Fibroblast of skin of right biceps (primary cell): ENCODE measurements at places on chromosomes 4 and X.
A peak's percentile ranks its signal among the peaks of the same experiment; 100 is the strongest.

GRCh38 chr4:87322754-87323153 is at the start of gene HSD17B13:
Gene HSD17B13 (minus strand): TSS chr4:87322882. CDS start chr4:87322841, 41 bp downstream.
- no peak for DNase-seq

DNA sequence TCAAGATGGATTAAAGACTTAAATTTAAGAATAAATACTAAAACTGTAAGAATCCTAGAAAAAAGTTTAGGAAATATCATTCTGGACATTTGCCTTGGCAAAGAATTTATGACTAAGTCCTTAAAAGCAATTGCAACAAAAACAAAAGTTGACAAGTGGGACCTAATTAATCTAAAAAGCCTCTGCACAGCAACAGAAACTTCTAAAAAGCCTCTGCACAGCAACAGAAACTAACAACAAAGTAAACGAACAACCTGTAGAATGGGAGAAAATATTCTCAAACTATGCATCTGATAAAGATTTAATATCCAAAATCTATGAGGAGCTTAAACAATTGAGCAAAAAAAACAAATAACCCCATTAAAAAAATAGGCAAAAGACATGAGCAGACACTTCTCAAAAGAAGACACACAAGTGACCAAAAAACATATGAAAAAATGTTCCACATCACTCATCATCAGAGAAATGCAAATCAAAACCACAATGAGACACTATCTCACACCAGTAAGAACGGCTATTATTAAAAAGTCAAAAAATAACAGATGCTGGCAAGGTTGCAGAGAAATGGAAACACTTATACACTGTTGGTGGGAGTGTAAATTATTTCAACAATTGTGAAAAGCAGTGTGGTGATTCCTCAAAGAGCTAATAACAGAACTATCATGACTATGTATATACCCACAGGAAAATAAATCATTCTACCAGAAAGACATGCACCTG is 5.5 kb upstream of the OPRPN start:
- DNase-seq: no peak

GRCh38 chrX:121365572-121366161 is 318.3 kb downstream of the GLUD2 start:
- no peak for DNase-seq

GRCh38 chr4:84894621-84895020 is 71.9 kb downstream of the WDFY3 start:
- DNase-seq: no peak

- DNase-seq: no peak
These were observed 34.6 kb upstream of the TENM3 start for GRCh38 chr4:182208526-182209050.

- no peak for DNase-seq
These were observed 214.5 kb downstream of the FBXW7 start for GRCh38 chr4:152321398-152321797.

DNA sequence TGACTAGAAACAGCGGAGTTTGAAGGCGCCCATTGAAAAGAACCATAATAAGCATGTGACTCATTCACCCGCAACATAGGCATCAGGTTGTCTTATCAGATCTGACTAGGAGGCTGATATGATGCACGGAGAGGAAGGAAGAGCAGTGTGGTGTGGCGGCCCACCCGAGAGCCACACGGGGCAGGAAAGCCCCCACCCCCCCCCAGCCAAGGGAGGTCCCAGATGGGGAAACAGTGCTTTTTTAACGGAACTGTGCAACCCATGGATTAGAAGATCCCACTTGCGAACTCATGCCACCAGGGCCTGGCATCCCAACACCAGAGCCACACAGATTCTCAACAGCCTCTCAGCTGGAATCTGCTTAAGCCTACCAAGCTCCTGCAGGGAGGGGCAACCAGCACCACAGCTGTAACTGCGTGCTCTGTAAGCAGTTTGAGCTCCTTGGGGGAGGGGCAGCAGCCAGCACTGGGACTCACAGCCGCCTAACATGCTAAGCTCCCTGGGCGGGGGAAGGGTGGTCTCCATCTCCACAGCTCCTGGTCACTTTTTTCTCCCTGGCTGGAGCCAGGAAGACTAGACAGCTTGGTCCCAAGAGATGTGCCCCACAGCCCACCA is 466.2 kb downstream of the PDGFC start:
- DNase-seq: no peak

DNA sequence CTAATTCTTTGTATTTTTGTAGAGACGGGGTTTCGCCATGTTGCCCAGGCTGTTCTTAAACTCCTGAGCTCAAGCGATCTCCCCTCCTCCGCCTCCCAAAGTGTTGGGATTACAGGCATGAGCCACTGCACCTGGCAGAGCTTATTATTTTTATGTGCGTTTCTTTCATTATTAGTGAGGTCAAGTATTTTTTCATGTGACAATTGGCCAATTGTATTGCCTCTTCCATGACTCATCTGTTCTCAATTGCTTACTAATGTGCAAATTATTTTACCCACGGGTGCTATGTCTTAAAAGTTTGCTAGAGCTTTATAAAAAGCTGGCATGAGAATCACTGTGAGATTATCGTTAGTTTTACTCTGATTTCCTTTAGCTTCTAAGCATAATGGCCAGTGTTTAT is 13.0 kb upstream of the ARX start:
- peak; percentile 22 for DNase-seq

GRCh38 chrX:8913655-8914409 is 112.6 kb upstream of the FAM9A start:
- DNase-seq: peak; percentile 49

DNA sequence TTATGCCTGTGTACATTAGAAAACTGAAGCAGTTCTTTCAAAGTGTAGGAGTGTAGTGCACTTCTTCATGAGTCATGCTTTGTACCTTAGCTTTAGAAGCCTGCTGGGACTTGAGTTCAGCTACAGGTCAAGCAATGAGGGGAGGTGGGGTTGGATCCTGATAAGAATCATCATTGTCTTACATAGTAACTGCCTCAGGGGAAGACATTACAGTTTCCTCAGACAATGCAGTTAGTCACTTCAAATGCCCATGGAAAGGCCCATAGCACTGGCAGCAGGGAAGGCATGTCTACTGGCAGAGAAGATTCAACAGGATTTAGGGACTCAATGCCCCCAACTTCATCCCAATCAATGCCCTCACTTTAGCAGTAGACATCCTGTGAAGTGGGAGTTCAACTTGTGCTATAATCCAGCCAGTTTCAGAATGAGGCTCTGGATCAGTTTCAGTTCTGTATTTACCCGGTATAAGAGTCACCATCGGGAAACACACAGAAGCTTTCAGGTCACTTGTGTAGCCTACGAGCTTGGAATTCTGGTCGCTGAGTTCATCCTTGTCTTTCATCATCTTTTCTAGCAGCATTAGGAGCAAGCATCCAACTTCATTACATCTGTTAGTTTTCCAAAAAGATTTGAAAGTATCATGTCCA is 1216.5 kb downstream of the RAPGEF2 start:
- peak; percentile 42 for DNase-seq

DNA sequence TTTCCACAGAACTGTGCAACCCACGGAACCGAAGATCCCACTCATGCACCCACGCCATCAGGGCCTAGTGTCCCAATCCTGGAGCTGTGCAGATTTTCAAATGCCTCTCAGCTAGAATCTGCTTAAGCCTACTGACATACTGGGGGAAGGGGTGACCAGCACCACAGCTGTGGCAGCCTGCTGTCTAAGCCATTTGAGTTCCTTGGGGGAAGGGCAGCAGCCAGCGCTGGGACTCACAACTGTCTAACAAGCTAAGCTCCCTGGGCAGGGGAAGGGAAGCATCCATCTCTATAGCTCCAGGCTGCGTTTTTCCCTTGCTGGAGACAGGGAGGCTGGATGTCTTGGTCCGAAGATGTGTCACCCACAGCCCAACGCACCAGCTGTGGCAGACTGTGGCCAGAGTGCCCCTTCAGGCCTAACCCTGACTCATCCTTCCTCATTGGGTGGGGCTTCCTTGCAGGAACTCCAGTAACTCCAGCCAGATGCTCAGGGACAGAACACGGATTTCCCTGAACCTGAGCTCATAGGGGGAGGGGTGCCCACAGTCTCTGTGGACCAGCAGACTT is 194.8 kb downstream of the CHRDL1 start:
- no peak for DNase-seq

DNA sequence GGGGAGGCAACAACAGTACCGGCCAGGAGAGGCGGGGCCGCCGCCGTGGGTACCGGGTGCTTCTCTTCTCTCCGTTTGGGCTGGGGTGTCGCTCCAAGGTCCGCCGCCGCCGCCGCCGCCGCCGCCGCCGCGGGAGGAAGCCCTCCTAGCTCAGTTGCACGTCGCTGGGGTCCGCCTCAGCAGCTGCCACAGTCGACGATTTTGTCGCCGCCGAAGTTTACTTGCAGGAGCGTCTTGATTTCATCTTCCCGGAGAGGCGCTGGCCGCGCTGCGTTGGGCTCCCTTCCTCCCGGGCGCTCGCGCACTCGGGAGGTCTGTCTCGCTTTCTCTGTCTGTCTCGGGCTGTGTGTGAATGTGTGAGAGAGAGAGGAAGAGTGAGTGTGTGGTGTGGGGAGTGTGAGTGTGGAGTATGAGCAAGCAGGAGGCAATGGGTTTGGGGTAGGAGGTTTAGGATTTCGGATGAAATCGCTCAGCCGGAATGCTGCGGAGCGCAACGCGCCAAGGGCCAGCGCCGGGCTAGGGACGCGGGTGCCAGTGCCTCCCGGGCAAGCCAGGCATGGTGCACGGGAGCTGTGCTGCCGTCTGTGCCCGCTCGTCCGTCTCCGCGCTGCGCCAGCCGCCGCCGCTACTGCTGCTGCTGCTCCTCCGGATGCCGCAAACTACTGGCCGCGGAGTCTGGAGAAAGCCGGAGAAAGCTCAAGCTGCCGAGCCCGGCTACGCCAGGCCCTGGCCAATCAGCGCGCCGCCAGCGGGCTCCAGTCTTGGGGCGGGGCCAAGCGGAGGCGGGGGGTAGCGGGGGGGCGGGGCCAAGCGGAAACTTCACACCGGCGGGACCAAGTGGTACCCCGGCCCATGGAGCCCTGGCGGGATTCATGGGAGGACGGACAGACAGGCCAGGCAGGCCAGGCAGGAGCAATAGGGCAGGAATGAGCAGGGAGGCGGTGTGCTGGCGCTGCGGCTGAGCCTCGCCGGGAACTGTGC is at the start of gene PCDH19:
TSS of gene PCDH19 (minus strand) at position 664 of the 981 bp plus-strand sequence. CDS start 1,676 bp downstream, outside the sequence.
- DNase-seq: peak; percentile 71

DNA sequence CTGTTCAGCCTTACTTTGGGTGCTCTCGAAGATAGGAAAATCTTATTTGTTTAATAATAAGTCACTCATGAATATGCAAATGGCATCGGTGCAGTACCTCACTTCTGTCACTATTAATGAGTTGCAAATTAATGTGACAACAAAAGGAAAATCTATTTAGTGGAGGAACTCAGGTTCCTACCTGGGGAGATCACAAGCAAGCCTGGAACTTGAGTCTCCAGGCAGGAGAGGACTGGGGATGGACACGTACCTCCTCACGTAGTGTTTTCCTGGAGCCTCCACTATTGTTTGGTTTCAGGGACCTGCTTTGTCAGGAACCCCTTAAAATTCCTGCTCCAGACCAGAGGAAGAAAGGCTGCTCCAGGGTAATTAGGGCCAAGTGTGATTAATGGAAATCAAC is 82.1 kb downstream of the BCOR start:
- no peak for DNase-seq

DNA sequence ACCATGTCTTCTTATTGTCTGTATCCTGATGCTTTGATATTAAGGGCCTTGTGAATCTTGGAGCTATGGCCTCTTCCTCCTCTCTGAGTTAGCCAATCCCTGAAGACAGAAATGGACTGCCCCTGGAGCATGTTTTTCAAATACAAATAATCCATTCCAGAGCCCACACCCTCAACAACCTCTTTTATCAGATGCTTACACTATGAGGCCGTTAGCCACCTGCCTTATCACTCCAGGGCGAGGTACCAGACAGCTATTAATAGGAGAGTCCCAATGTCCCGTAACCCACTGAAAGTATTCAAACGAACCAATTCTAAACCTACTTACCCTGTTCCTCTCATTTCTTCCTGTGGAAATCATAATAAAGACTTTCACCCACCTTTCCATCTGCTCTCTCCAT is 165.0 kb downstream of the ARHGAP24 start:
- DNase-seq: no peak

DNA sequence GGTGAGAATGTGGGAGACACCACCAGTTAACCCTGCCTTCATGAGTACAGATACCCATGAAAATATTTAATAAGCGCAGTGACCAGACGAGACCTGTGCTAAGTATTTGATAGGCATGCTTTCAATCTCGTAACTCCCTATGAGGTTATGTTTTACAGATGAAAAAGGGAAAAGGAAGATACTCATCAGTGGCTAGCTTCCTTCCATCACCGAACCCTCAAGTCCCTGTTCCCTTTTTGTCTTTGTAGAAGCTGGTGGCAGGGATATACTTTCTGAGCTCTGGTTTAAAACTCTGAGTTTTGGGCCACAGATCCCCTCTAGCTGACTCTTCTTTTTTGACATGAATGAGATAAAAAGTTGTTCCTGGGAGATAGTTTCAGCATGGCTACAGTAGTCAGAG is 26.3 kb downstream of the AFF1 start:
- DNase-seq: no peak

DNA sequence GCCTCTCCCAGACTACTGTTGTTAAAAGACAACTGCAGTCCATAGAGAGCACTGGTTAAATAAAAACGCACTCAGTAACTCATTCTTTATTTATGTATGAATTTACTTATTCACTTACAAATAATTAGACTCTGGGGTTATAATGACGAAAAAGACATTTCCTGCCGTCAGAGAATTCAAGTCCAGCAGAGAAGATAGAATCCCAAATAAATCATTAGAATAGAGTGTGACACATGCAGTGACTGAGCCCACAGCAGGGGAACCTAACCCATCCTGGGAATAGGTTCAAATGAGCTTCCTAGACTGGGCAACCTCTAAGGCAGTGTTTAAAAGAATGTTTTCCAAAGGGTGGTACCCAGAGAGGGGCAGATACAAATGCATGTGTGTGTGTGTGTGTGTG is 53.9 kb downstream of the FGFBP1 start:
- DNase-seq: peak; percentile 21

DNA sequence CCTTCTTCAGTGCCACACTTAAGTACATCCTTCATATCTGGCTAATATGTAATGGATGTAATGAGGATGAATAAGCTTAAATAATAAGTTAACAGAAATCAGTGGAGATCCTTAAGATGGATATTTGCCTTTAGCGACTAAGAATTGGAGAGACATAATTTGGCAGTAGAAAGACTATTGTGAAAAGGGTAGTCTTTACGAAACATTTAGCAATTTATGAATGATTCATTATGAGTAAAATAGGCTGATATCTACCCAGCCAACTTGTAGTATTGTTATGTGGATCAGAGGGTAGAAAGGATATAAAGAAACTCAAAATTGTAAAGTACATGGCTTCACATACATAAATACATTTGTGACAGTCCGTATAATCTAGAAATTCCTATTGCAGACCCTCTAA is 2371.8 kb downstream of the PCDH7 start:
- DNase-seq: no peak

GRCh38 chr4:182862141-182862875 is 54.9 kb downstream of the DCTD start:
- DNase-seq: no peak

- peak; percentile 72 for DNase-seq
These were observed 2.0 kb downstream of the TMEM255A start for GRCh38 chrX:120308959-120309872.

- DNase-seq: peak; percentile 64
These were observed 391.5 kb upstream of the IGFBP7 start for GRCh38 chr4:57501720-57502119.
